Neural progenitor cell (in vitro differentiated cells): ENCODE measurements at places on chromosomes 6 and 20.

- no peak for DNase-seq
These were observed 217.9 kb upstream of the FOXA2 start for GRCh38 chr20:22802296-22802695.

GRCh38 chr6:130679684-130680083 lies 147.5 kb upstream of the SMLR1 start:
- DNase-seq = no peak

- DNase-seq = peak; percentile 80
These were observed 796 bp downstream of the SENP6 start for GRCh38 chr6:75602246-75603105.

DNA sequence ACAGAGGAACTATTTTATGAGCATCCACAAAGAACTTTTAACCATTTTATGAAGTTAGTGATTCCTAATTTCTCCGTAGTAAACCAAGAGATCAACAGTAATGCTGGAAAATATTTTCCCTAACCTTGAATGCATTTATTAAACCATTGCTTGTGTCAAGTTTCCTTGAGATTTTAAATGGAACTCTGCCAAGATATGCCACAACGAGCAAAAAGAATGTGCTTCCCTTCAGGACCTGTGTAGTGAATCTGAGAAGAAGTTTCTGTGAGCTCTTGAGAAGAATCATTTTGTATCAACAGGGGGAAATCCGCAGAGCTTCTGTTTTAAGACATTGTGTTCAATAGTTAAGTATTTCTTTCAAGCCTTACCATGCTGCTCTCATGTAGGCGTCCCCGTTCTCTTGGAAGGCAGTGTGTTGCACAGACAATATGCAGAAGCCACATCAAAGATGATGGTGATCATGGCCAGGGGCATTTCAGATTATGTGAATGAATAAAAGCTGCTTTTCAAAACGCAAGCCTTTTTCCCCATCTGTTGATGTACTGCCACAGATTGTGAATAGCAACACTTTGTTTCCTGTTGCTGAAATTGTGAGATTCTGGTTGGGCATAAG lies 439.8 kb downstream of the BMP2 start:
- DNase-seq = no peak

- no peak for DNase-seq
These were observed 64.3 kb downstream of the FAM83B start for GRCh38 chr6:54910921-54911320.

- DNase-seq = no peak
These were observed 63.0 kb downstream of the SH3BGRL2 start for GRCh38 chr6:79694156-79694555.

- no peak for DNase-seq
These were observed 24.9 kb downstream of the DPPA5 start for GRCh38 chr6:73329201-73329600.

GRCh38 chr20:57409316-57409671 lies 18.1 kb downstream of the RBM38 start:
- DNase-seq = no peak

DNA sequence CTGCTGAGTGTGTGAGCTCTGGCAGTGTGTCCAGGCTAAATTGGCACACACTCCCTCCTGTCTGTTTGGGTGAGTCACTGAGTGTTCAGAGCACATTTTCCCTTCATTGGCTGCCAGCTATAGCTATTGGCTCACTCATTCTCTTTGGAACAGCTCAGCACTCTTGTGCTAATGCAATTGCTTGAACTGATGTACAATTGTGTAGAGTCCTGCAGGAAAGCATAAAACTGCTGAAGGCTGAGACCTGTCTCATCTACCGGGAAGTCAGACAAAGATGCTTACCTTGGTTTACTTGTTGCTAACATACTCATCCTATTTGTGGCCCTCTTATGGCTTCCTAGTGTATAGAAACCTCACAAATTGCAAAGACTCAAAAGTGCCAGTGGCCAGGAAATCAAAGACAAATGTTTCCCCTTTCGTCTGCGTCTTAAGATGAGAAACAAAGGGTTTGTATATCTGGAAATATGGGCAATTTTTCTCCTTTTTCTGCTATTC lies 351.0 kb downstream of the BCKDHB start:
- DNase-seq = no peak

DNA sequence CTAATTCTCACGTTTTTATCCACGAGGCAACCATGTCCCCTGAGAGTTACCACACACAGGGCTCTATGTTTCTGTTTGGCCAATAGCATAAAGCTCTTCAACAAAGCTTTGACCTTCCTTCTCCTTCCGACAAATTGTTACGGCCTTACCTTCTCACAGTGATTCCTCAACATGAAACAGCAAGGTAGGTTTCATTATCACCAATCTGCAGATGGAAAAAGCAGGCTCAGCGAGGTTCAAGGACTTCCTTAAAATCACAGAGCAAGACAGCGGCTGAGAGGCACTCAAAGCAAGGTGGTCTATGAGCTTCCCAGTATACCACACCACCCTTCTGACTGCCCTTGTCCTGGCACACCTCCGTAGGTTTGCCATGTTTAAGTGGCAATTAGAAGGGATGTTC lies 360.0 kb downstream of the CD83 start:
- DNase-seq = no peak

GRCh38 chr6:21003780-21004541 lies 469.7 kb downstream of the CDKAL1 start:
- DNase-seq = no peak

DNA sequence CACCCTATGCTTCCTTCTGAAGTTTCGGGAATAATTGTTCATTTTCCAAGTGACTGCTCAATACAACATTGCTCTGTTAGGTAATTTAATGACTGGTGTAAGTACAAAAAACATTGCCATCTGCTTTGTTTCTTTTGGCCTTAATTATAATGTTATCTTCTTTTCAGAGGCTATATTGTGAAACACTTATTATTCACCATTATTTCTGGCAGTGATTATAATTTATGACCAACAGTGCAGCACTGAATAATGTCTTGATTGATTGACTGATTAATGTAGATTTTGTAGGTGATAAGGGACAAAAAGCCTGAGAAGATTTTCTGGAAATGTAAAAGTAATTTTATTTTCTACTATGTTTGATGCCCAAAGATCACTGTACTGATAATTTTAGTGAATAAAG lies 377.7 kb downstream of the PLCB1 start:
- DNase-seq = no peak

GRCh38 chr6:144248476-144249301 lies 36.4 kb upstream of the UTRN start:
- no peak for DNase-seq

GRCh38 chr20:44010162-44010704 lies 95.6 kb downstream of the TOX2 start:
- DNase-seq = no peak

DNA sequence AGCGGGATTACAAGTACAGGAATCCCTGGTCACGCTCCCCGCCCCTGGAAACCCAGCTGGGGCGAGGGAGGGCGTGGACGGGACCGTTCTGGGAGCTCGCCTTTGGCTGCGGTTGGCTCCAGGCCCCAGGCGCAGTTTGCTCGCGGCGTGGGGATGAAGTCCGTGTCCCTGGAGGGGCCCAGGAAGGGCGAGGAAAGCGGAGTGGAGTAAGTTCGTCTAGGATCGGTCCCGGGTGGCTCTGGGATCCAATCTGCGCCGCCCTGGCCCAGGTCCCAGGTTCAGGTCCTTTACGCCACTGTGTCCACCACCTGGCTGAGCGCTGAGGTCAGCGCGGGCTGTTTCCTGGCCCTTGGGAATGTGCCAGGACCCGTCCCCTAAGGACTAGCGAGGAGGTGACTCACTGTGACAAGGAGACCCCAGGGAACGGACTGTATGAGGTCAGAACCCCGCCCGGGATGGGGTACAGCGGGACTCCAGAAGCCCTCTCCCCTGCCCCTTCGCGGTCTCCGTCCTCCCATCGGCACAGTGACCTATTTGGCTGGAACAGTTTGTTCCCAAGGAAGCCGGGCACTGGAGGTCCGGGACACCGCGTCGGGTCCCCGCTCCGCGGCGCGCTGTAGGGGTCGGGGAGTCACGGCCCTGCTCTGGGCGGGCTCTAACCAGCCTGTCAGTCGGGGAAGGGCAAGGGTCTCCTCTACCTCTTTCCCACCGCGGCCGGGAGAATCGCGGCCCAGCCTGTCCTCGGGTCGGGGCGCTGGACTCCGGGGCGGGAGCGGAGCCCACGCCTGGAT lies 724 bp downstream of the CDKN1A start:
- DNase-seq = peak; percentile 63

DNA sequence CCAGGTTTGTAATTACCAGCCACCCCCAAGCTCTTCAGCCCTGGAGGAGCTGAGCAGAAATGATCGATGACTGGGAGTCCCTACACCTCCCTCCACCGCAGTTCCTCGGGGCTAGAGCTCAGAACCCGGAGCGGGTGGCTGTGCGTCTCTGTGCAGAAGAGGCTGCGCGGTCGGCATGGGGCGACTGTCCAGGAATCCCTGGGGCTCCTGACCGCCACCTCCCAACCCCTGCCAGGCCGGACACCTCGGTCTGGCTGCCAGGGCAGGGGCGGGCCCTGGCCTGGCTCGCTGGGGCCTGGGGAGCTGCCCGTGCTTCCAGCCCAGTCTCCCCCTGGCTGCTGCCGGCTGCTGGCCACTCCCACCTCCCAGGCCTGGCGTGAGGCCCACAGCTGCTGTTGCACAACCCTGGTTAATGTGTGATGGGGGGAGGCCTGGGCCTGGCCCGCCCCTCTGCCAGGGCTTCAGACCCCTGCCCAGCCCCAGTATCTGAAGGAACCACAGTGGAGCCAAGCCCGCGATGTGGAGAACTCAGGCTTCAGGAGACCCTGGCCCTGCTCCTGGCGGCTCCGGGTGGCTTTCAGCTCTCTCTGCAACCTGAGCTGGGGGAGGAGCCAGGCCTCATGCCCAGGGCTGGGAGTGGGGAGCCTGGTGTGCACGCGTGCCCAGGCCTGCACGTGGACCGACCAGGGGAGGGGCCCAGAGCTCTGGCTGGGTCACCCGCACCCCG lies 1.2 kb downstream of the SLC2A4RG start:
- DNase-seq = peak; percentile 83

DNA sequence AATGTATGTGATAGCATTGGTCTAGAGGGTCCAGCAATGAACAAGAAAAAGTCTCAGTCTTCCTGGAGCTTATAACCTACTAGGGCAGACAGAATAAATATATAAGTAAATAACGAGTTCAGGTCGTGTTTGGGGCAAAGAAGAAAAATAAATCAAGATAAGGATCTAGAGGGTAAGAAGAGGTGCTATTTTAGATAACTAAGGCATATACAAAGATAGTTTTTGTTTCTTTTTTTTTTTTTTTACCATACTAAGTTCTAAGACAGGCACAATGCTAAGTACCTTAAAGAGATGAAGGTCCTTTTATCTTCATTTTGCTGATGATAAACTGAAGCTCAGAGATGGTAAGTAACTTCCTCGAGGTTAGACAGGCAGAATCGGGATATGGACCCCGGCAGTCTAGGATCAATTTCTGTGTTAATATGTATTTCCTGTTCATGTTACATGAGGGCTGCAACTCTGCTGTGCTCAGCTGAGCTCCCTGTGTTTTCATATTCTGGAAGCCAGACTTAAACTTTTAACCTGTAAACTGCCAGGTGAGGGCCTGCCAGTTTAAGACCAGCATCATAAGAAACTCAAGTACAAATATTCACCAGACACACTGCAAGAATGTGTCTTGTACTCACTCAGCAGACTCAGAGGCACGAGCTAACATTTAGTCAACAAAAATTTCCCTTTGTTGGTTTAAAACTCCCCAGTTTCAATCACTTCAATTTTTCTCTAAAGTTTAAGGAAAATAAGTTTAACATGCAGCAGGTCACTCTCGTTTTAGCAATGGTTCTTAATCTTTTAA lies 23.3 kb downstream of the SESN1 start:
- no peak for DNase-seq

DNA sequence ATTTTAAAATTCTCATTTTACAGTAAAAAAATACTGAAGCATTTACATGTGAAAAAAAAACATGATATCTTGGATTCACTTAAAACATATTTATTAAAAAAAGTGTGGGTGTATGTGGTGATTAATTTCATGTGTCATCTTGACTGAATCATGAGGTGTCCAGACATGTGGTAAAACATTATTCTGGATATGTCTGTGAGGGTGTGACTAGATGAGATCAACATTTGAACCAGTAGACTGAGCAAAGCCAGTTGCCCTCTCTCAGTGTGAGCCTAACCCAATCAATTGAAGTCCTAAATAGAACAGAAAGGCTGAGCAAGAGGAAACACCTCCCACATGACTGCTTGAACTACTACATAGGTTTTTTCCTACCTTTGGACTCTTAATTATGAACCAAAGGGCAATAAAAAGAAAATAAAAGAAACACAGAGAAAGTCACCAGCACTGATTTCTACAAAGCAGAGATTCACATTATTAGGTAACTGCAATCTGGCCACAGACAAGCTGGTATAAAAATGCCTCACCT lies 90.5 kb upstream of the VGLL2 start:
- no peak for DNase-seq

GRCh38 chr20:22977047-22977785 lies 57.9 kb upstream of the SSTR4 start:
- DNase-seq = no peak

GRCh38 chr6:116323863-116324262 lies 44.1 kb upstream of the TSPYL1 start:
- no peak for DNase-seq

- DNase-seq = no peak
These were observed 32.6 kb upstream of the MDFI start for GRCh38 chr6:41605649-41606048.

GRCh38 chr20:19407736-19408135 lies 195.3 kb downstream of the SLC24A3 start:
- no peak for DNase-seq

DNA sequence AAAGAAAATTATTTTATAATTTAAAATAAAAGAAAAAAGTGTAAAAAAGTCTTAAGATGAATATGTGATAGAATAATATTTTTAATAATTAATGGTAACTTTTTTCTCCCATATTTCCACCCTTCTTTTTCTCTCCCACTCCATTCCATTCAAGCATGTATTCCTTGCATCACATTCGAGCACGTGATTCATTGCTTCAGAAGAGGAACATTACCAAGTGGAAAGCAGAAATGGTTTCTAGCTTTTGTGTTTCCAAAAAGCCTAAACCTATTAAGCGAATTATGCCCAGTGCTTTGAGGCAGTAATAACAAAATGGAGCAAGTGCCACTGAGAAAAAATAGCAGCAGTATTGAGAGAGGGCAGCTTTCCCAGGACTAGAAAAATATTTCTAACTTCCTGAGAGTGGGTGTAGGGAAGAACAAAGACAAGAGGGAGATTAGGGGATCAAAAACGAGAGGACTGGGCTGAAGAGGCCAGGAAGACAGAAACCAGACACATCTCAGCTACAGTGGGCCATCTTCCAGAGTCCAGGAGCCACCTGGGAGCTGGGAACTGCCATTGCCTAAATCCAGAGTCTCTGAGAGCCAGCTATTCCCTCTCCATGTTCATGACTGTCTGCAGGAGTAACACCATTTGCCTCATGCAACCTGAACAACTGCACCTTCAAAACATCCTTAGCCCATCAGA lies 15.0 kb upstream of the AKIRIN2 start:
- no peak for DNase-seq

DNA sequence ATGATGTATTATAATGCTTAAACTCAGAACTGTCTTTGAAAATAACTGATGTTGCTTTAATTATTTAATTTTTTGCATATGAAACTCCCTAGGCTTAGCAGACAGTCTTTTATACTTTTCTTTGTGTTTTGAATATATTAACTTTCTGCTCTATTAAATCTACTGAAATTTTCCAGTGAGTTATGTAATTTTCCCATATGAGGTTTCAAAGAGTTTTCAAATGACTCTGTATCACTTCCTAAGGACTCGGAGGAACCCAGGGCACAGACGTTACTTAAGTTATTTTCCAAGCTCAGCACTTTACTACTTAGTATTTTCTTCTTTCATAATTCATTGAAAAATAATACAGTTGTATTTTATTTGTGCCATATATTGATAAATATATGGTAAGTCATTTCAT lies 122.6 kb downstream of the HS3ST5 start:
- no peak for DNase-seq

- no peak for DNase-seq
These were observed 8.4 kb upstream of the EEF1E1 start for GRCh38 chr6:8110725-8111124.
